NCI-H2081 treated with DMSO at 0.1 percent for 48 hours (cell line): ENCODE measurements at places on chromosomes 11 and 22.
A peak's percentile ranks its signal among the peaks of the same experiment; 100 is the strongest.

DNA sequence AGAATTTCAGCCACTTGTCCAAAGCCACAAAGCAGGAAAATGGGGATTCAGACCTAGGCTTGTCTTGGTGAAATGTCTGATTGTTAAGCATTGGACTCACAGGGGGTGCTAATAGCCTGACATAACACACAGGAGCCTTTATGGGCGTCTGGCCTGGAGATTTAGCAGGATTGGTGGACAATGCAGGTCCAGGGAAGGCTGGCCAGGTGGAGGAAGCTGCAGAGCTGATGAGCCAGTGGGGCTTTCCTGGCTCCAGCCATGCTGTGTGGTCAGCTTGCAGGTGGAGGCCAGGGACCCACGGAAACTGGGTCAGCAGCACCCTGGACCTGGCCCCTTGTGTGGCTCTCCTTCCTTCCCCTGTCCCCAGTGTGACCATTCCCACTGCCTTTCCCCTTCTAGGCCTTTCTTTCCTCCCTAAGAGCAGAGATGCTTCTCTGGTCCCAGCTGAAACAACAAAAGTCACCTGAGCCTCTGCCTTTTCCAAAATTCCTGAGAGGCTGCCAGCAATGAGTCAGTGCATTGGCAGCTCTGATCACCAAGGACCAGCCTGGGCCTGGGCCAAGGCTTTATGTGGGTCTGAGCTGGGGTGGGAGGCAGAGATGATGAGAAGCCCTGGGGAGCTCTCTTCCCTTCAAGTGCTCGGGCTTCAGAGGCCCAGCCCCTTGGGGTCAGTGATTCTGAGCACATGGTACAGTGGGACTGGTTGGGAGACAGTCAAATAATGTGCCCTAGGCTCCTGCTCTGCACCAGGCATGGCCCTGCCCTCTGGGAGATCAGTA, 85.2 kb downstream of the CCDC81 start:
- DNase-seq, result no peak

DNA sequence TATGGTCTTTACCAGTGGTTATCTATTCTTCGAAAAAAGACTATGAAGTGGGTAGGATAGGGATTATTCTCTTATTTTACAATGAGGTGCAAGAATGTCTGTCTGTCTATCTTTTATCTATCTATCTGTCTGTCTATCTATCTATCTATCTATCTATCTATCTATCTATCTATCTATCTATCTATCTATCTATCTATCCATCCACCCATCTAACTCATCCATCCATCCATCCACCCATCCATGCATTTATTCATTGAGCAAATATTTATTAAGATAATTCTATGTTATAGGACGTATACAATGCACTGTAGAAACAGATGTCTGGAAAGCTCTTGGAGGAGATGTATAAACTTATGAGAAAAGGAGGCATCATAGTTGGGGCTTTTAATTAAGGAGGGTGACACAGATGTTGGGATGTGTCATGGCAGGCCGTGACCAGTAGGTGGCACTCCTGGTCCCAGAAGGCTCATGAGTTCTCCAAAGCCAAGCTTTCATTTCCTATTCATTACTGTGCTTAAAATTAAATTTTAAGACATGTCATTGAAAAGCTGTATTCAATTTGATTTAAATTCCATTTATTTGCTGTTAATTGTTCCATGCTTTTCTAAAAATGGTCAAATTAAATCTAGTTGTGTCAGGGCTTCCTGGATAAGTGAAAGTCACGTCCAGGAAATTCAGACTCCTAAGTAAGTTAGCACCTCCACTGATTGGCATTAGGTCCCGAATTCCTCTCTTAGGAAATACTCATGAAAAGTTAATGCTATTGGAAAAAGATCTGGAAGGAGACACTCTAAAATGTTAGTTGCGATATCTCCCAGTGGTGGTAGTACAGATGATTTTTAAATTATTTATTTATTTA, 19.0 kb upstream of the E2F8 start:
- no peak for DNase-seq

DNA sequence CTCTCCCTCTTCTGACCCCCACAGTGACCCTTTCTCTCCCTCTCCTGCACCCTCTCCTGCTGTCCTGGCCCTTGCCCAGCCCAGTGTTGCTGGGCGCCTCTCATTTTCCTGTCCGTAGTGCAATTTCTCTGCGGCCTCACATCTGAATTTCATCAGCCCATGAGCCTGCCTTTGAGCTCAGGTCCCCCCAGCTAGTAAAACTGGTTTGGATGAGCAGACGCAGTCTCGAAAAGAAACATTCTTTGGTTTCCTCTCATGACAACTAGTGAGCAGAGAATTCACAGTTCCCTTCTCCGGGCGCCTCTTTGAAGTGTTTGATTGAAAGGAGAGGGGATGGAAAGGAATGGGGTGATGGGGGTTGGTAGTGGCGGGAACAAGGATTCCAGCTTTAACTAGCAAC, 126.0 kb upstream of the CADM1 start:
- no peak for DNase-seq

- no peak for DNase-seq
Measured at GRCh38 chr11:23995891-23996290, 501.0 kb upstream of the LUZP2 start.

- DNase-seq, result no peak
Measured at GRCh38 chr22:39147335-39148025, 5.0 kb downstream of the CBX7 start.

- DNase-seq, result no peak
Measured at GRCh38 chr11:104705490-104706190, 192.6 kb downstream of the CASP12 start.

GRCh38 chr11:57785072-57785471, 23.5 kb downstream of the CTNND1 start:
- DNase-seq, result no peak

DNA sequence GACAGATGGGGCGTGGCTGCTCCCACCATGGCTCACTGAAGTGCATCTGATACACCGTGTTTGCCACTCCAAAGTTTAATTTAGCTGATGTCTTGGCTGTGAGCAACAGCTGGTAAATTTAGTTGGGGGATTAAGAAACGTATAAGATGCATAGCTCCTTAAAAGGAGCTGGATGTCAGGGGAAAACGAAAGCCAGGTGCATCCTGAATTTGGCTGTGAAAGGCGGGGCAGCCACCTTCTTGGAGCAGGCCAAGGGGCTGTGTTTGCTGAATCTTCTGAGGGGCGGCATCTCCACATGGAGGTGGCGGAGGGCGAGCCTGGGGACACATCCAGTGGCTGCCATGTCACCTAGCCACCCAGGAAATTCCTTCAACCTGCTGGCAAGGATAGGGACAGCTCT, 20.7 kb upstream of the NCF4 start:
- no peak for DNase-seq

DNA sequence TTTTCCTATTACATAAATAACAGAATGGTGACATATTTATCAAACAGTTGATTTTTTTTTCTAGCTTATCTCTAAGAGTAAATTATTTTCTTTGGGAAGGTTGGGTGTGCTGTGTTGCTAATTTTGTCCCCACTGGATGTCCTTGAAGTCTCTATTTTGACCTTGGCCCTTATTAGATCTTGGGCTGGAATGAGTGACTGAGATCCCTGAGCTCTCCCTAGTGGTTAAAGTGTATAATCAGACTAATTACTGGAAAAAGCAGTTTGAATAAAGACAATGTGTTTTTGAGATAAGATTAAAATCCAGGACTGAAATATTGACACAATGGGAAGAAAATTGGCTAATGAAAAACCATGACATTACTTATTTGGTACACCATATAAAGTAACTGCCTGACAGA, 56.1 kb downstream of the AASDHPPT start:
- DNase-seq, result no peak

- DNase-seq, result no peak
Measured at GRCh38 chr22:44400763-44401060, 88.0 kb upstream of the SHISAL1 start.

DNA sequence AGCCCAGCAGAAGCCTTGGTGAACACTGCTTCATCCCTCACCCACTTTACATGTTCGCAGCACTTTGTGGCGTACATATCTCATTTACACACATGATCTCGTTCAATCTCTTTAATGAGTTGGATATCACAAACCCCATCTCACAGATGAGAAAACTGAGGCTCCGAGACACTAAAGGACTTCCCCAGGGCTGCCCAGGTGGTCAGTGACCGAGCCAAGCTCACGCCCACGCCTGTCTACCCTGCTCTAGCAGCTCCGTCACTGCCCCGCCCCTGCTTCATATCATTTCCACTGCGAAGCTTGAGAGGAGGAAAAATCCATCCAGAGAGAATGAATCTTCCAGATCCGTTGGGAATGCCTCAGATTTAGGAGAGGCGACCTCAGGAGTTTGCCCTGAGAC, 11.8 kb upstream of the DSCAML1 start:
- no peak for DNase-seq

GRCh38 chr22:28896611-28897010, 13.2 kb downstream of the ZNRF3 start:
- DNase-seq, result no peak

GRCh38 chr11:86438685-86439084, 64.0 kb downstream of the CCDC81 start:
- no peak for DNase-seq

- no peak for DNase-seq
Measured at GRCh38 chr22:46053563-46054090, 76.7 kb upstream of the WNT7B start.

GRCh38 chr11:133951327-133952198, 5.2 kb downstream of the IGSF9B start:
- DNase-seq, result peak; percentile 46

GRCh38 chr22:35883031-35883620, 145.5 kb downstream of the RBFOX2 start:
- no peak for DNase-seq

DNA sequence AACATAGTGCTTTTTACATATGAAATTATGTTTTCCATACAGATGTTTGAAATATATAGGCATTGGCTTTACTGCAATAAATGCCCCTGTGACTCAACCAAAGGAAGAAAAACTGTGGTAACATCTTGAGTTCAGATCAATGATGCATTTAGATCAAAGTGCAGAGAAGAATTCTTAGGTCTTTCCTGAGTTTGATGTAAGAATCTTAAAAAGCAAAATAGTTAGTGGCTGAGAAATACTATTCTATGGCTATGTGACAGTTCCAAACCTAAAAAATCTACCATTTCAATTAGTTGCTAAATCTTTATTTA, 93.7 kb downstream of the SOX6 start:
- no peak for DNase-seq

DNA sequence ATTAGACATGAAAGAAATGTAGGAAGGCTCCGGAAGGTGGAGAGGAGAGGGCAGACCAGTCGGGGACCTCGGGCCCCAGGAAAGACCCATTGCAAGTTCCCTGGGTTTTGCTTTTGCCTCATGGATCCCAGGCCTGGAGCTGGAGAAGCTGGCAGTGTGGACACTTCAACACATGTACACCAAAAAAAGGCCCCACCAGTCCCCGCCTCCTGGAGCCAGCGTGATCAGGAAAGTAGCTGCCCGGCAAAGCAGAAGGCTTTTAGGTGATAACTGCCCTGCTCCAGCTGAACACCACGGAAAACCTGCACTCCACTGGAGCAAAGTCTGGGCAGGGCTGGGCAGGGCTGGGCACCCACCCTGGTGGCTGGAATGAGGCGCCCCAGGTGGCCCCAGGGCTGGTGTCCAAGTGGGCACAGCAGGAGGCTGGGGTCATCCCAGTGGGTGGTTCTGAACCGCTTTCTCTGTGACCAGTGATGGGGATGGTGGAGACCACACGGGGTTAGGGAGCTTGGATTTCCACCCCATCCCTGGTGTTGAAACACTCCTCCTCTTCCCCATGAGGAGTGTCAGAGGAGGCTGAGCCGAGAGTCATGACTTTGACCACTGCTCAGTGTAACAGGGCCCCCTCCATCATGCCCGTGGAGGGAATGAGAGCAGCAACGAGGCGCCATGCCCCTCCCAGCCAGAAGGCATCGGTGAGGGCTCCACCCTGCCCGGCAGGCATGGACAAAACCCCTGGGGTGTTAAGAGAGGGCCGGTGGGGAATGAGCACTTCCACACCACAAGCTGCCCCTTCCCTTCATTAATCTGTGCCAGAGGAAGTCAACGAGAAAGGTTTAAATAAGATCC, 16.9 kb upstream of the MUC5AC start:
- DNase-seq, result no peak

- no peak for DNase-seq
Measured at GRCh38 chr11:68040101-68040956, 1.5 kb downstream of the TCIRG1 start.

GRCh38 chr11:100851584-100852152, 164.6 kb downstream of the ARHGAP42 start:
- no peak for DNase-seq

- DNase-seq, result no peak
Measured at GRCh38 chr11:65576867-65577755, 1.3 kb downstream of the EHBP1L1 start.

GRCh38 chr22:27046086-27046485, 388.7 kb downstream of the MIAT start:
- no peak for DNase-seq

GRCh38 chr11:66046901-66047300, 2.1 kb downstream of the GAL3ST3 start:
- DNase-seq, result no peak

DNA sequence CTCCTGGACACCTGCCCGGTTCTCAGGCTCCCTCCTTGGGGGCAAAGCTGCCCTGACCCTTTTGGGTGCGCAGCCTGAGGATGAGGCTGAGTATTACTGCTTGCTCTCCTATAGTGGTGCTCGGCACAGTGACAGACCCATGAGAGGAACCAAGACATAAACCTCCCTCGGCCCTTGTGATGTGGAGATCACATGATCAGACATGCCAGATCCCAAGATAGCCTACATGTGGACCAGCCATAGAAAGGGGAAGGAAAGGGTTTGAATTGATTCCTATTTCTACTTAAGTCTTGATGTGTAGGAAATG, 125.3 kb downstream of the VPREB1 start:
- no peak for DNase-seq

- DNase-seq, result no peak
Measured at GRCh38 chr11:16356761-16357393, 531 bp upstream of the SOX6 start.

- DNase-seq, result no peak
Measured at GRCh38 chr22:22375576-22376351, 131.2 kb downstream of the VPREB1 start.

DNA sequence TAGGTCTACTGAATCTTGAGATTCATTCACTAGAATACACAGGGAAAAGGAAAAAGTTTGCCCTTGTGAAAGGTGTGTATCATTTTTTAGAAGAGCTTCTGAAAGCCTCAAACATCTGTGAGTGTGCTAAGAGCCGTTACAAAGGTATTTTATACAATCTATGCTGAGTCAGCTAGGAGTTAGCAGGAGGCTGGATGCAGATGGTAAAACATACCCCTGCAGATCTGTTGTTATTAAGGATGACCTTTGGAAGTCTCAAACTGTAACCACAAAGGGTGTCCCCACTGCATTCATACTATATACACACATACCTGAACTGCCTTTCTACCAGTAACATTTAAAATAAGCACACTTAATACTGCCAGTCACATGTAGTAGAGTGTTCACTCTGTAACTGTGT, 8.4 kb upstream of the C11orf91 start:
- DNase-seq, result no peak

DNA sequence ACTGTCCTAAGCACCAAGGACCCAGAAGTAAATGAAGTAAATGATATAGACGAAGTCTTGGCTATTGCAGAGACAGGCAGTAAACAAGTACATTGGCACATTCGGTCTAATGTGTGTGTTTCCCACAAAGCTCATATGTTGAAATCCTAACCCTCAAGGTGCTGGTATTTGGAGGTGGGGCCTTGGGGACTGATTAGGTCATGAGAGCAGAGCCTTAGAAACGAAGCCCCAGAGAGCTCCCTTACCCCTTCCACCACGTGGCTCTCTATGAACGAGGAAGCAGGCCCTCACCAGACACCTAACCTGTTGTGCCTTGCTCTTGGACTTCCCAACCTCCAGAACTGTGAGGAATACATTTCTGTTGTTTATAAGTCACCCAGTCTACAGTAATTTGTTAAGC, 14.9 kb downstream of the CLMP start:
- no peak for DNase-seq
